ENCODE measurements at places on chromosomes 6 and 20.

- DNase-seq, result no peak
These were observed 92.9 kb upstream of the TOX2 start for GRCh38 chr20:43821795-43822194.

DNA sequence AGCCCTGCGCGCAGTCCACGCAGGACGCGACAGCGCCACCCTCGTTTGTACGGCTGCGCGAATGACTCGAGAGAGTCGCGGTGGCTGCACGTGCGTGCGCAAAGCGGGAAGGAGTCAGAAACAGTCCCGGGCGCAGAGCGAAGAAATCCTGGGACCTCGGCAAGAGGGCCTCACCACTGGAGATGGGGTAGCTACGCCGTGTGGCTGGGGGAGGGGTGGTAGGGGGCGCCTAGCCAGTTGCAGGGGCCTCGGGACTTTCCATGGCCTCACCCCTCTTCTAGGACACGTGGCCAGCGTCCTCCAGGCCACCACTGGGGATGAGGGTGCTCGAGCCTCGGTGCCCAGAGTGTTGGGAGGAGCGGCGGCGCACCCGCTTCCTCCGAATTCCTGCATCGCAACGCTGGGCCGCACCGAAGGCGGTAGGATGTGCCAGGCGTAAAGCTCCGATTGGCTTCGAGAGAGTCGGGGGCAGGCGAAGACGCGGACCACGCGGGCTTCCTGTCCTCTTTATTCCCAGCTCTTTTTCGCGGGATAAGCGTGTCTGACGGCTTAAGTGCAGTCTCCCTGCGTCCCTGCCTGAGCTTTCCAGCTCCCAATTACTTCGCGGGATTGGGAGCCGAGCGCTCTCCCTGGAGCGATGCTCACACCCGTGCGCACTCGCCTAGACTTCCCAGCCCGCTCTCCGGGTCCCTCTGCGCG, 38.7 kb downstream of the NCR2 start:
- no peak for DNase-seq

- no peak for DNase-seq
These were observed 197.9 kb downstream of the PREX1 start for GRCh38 chr20:48629960-48630315.

GRCh38 chr6:108123946-108124345, 41.9 kb upstream of the NR2E1 start:
- no peak for DNase-seq

- no peak for DNase-seq
These were observed 21.5 kb downstream of the NOX3 start for GRCh38 chr6:155434096-155434495.

GRCh38 chr6:34346175-34347119, 46.0 kb downstream of the NUDT3 start:
- DNase-seq, result no peak

GRCh38 chr6:37074053-37074827, 68.8 kb downstream of the FGD2 start:
- DNase-seq, result no peak

- no peak for DNase-seq
These were observed 105.6 kb downstream of the BTBD3 start for GRCh38 chr20:12023194-12023795.

GRCh38 chr6:3724451-3725144, 26.9 kb downstream of the PXDC1 start:
- no peak for DNase-seq

DNA sequence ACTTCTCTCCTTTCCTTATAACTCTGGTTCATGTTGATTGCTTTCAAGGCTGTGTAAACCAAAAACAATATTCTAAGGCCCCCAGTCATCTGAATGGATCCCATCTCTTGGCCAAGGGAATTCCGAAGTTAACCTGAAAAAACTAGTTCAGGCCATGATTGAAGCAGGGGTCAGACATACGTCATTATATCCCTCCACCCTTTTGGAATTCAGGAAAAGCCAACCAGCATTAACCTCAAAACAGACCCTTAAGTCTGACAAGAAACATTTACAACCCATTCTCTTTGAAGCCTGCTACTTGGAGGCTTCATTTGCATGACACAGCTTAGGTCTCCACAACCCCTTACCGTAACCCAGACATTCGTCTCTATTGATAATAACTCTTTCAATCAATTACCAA, 39.7 kb downstream of the SLC26A8 start:
- DNase-seq, result no peak

DNA sequence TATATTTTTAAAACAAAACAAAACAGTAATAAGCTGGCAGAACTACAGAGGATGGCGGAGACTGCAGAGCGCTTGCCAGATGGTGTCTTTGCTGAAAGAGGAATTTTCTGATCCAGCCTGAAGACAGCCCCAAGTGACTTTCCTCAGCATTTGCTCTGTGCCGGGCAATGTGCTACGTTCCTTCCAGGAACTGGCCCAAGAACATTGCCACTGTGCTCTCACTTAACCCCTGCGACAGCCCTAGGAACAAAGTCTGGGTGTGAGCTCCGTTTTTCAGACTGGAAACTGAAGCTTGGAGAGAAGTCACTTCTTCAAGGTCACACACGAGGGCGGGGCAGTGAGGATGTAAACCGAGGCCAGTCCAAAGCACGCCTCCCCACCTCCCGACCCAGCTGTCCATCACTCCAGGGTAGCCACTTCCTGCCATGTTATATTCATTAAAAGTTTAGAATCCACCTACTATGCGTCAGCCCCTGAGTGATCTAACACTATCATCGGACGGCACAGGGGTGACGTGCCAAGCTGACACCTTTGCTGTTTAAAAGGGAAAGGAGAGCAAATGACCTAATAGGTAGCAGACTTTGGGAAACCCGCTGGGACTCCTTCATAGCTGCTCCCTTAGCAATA, 22.3 kb upstream of the BMP7 start:
- no peak for DNase-seq

GRCh38 chr6:32133786-32134185, 3.7 kb upstream of the FKBPL start:
- DNase-seq, result no peak

DNA sequence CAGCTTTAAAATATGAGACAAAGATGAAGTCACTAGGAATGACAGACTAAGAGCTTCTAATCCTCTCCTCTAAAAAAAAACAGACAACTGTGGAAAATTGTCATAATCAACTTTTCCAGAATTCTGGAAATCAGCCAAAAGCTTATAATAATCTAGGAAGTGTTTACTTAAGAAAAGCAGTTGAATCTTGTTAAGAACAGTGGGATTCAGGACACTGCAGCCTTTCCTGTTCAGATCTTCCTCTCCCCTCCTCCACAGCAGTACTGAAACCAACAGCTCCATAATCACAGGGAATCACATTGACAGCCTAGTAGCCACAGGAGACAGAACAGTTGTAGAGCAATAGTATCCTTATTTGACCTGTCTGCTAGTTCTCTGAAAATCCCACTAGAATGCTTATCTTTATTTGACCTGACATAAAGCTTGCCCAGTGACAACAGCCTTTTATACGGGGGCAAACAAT, 41.6 kb downstream of the IBTK start:
- no peak for DNase-seq

Data from CD4-positive, alpha-beta T cell treated with Interleukin-15 for 1 hour (primary cell).